Thyroid gland (tissue), 4 donors: ENCODE measurements at places on chromosomes 11 and 22. TPM values are rescaled to one million over a fixed set of nuclear protein-coding genes. Genes with fewer than 3 reads are reported as not detected.

The OR1S1 gene
- total RNA-seq = not detected

The GSTT4 gene
- not detected for total RNA-seq

- DNase-seq = no peak
Observed at GRCh38 chr11:75472081-75472732, 39.2 kb upstream of the KLHL35 start.

DNA sequence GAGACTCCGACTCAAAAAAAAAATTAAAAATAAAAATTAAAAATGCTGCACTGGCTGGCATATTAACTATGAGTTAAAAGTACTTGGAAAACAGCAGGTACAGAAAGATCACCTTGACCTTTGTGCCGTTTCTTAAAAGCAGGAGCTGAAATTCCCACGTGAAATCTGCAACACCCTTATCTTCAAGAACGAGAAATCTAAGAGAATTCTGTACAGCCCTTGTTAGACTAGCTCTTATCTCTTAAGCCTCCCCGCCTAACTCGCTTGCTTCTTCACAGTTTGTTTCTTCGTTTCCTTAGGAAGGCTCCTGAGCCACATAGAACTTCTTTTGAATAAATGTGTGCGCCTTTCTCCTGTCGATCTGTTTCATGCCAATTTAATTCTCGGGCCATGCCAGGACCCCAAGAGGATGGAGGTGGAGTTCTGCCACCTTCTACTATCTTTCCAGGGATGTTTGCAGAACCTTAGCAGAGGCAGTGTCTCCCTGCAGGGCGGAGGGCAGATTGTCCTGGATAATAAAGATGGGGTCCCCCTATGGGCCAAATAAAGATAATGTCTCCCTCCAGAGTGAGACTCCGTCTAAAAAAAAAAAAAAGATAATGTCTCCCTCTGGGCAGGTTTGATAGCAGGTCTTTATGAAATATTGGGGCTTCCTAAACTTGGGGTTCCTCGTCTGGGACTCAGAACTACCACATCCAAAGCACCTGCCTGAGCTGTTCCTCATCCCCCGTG lies 27.4 kb upstream of the SYT8 start:
- DNase-seq = no peak

DNA sequence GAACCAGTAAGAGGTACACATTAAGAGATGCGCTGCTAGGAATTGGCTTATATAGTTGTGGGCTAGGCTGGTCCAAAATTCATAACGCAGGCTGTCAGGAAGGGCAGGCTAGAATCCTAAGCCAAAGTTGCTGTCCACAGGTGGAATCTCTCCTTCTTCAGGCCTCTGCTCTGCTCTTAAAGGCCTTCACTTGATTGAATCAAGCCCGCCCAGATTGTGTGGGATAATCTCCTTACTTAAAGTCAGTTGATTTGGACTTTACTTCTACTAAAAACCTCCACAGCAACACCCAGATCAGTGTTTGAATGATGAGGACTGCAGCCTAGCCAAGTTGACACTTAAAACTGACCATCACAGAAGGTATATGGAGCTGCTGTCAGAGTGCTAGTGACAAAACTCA lies 68.8 kb downstream of the LRRC32 start:
- DNase-seq = no peak
